ENCODE measurements at places on chromosomes 7 and 10.

- DNase-seq = no peak
These were observed 11.7 kb upstream of the HILPDA start for GRCh38 chr7:128443831-128444600.

- no peak for DNase-seq
These were observed 126.2 kb upstream of the KCTD7 start for GRCh38 chr7:66502230-66503035.

DNA sequence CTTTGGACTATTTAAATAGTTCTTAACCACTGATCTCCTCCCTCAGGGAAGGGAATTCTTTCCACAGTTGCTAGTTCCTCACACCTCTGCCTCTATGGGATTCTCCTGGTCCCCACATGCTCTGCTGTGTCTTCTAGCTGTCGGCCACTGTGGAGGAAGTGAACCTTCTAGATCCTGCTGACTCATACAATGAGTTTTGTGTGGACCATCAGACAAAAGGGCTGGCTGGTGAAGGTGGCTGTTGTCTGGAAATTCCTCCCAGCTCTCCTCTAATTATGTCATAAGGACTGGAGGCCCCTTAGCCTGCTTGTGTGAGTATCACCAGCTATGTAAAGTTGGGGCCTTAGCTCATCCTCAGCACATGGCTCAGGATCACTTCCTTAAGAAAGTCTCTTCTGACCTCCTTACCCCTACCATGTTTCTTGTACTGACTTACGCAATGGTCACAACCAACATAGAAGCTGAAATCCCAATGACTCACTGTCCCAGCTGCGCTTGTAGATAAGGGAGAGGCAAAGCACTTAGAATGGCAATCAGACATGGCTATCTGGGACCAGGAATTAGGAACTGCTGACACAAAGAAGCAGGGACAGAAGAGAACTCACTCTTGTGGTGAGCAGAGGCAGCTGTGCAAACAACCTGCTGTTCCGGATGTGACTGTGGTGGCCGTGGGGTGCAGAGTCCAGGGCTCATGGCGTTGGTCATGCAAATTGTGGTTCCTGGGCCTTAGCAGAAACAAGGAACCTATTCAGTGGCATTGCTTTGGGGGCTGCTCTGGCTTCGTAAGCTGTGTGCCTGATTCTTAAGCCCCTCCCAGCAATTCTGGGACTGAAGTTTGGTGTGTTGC is 2.5 kb upstream of the MACC1 start:
- DNase-seq = peak; percentile 69

- no peak for DNase-seq
These were observed 105.7 kb downstream of the GRK5 start for GRCh38 chr10:119313024-119313423.

DNA sequence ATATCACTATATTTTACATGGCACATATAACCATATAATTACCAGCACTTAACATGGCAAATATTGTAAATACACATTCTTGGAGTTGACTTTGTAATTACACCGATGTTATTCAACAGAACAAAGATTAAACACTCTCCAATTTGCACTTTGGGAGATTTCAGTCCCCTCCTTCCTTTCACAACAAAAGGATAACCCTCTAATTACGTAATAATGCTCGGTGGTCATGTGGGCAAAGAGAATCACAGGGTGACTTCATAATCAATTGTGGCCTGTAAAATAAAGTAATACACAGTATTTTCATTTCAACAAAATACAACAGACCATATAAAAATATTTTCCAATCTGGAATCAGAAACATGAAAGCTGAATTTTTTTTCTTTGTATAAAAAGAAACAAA is 73.2 kb downstream of the RHOBTB1 start:
- no peak for DNase-seq

DNA sequence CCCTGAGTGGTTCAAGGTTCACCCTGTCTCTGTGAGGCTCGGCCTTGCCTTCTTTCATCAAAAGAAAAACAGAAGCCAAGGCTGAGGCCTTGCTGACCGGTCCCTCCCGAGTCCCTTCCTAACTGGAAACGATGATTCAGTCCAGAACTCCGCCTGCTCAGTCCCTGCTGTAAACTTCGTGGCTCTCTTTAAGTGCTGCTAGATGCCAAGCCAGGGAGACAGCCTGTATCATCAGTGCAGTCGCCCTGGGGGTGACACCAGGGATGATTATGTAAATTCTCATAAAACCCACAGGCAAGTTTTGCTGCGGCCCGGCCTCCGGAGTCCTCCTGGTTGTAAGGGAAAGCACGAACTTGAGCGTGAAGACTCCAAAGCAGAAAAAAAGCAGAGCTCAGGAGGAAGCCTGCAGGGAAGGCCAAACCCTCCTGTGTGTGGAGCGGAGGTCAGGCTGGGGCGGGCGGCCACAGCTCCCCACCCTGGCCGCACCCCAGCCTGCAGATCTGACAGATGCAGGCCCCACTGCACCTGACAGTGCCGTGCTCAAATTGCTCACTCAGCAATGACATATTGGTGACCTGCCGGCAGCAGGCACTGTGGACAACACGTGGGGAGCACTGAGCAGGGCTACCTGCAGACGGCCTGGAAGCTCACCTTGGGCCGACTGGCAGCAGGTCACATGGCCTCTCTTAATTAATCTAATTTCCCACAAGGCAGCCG is 123.4 kb downstream of the DYNC2I1 start:
- no peak for DNase-seq

GRCh38 chr10:114295393-114295792 is 56.3 kb downstream of the VWA2 start:
- no peak for DNase-seq

DNA sequence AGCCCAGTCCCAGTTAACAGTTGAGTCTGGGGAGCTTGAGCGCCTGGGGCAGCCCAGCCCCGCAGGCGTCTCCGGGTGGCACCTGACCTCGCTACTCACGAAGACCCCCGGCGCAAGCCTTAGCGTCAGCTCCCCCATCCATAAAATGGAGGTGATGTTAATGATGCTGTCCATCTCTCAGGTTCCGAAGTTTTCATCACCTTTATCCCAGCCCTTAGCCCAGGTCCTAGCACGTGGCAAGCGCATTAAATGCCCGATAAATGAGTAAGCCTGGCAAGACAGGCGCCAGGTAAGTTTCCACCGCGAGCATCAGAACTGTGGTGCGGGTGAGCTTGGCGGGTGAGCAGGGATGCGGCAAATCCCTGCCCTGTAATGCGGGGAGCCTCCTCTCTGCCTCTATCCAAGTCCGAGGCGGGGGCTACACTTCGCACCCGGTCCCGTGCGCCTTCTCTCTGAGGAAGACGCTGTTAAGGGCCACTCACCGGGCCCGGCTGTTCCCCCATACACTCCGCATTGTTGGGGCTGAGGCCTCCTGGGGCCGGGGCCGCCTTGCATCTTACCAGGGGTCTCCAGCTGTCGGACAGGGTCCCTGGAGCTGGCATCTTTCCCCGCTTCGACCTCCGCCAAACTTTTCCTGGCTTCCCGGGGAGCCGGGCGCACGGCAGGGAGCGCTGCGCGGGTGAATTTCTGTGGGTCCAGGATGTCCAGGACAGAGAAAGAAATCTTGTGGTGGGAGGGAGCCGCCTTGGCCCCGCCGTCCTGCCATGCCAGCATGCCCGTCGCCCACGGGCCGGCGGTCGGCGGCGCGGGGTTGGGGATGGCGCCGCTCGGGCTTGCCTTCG is 444 bp downstream of the NKX1-2 start:
- DNase-seq = no peak

- no peak for DNase-seq
These were observed 9.4 kb upstream of the RFC2 start for GRCh38 chr7:74263399-74264120.

DNA sequence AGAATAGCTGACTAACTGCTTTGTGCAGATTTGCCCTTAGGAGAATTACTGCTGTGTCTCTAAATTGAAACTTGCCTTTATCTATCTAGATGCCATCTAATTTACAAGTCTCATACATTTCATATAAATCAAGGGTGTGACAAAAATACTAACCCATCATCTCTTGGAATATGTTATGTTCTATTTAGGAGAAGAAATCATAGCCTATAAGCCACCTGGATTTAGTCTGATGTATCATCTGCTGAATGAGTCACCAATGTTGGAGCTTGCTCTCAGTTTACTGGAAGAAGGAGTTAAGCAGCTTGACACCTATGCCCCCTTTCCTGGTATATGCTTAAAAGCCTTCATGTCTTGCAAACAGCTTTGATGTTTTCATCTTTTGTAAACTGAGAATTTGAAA is 43.5 kb downstream of the NUP205 start:
- no peak for DNase-seq

GRCh38 chr7:150879345-150879744 is 27.0 kb downstream of the AOC1 start:
- DNase-seq = no peak

DNA sequence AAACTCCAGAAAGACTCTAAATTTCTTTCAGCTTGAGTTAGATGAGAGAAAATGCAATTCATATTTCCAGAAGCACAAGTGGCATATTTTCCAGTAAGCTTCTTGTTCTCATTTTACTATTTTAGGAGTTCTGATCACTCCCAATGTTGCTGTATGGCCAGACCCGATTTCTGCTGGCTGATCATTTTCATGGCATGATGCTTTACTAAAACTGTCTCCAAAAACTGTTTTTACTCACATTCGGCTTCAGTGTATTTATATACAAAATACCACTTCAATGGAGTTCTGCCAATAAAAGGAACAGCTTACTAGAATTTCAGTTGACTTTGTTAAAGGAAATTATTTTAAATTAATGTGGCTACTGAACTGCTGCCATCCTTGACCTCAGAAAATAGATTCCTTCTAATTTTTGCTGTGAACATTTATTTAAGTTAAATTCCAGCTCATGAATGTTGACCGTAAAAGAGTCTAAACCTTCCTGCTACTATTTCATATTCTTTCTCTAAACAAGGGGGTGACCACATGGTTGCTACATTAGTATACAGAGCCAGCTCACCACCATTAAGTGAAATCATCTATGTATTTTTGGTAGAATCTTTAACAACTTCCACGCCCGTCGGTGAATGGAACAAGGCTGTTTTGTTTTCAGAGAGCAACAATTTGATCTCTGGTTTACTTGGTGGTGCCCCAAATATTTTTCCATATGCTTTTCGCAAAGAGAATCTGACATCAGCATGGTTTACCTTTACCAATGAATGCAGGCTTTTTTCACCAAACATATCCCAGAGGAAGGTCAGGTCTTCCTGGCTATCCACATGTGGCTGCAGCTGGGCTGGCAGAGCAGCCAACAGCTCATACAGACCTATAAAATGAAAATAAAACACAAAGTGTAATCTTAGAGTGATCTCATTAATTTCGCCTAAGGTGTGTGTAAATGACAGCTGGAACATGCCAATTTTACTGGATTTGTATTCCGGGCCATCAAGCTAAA is 101.2 kb downstream of the MPP7 start:
- DNase-seq = no peak

- DNase-seq = no peak
These were observed 41.9 kb downstream of the MET start for GRCh38 chr7:116713918-116714317.

DNA sequence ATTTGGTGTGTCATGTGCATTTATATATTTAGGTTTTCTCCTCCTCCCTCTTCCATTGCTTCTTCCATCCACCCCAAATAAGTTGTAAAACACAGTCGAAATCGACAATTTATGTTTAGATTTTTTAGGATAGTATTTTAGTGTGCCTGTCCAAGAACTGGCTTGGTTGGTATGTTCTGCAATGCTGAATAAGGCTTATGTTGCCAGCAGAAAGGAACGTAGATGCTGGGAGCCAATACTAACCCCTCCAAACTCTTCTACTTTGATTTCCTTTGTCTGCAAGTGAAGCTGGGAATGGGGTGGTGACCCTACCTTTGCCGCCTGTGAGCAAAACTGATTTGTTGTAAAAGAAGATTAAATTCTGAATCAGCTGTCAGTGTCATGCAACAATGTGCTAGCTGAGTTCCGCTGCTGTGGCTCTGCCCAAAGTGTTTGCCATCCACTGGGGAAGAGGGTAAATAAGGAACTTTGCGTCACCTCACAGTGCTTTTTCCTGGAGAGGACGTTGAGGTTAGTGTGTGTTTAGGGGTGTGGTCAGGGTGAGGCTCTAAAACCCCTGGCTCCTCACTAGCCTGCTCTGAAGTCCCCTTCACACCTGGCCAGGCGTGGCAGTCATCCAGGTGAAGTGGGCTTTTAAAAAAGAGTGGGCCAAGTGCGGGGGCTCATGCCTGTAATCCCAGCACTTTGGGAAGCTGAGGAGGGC is 44.4 kb downstream of the TACC2 start:
- DNase-seq = no peak

Measured in left ventricle myocardium inferior (tissue), 1 donor.